ENCODE measurements at places on chromosomes 4 and X. TPM values are rescaled to one million over a fixed set of nuclear protein-coding genes. Genes with fewer than 3 reads are reported as not detected.

DNA sequence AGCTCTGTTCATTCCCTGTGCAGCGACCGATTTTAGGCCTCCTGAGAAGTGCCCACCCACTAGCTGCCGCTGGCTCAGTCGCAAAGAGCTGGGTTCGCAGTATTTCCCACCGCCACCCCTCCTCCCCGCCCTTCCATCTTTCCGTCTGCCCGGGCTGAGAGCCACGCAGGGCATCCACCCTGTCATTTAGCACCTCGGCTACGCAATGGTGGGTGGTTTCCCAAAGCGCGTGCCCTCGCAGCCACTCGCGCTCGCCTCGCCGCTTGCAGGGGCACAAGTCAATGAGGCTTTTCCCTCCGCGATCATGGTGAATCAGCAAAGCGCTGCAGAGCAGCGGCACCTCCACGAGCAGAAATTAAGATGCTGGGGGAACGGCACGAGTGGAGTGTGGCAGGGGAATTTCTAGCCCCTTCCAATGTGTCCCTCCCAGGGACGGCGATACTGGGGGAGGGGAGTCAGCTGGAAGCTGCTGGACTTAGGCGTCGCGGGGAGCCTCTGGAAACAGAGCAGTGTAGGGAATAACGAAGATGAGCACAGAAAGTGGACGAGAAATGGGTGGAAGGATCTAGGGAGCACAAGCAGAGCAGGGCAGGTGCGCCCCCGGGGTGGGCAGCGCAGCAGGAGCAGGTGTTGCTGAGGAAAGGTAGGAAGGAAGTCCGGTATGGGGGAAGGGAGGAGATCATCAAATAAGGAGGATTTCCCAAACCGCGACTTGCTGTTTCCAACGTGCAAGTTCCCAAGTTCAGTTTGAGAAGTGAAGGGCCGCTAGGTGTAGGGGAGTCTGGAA is 2.4 kb upstream of the PTCHD1 start:
- no peak for DNase-seq

DNA sequence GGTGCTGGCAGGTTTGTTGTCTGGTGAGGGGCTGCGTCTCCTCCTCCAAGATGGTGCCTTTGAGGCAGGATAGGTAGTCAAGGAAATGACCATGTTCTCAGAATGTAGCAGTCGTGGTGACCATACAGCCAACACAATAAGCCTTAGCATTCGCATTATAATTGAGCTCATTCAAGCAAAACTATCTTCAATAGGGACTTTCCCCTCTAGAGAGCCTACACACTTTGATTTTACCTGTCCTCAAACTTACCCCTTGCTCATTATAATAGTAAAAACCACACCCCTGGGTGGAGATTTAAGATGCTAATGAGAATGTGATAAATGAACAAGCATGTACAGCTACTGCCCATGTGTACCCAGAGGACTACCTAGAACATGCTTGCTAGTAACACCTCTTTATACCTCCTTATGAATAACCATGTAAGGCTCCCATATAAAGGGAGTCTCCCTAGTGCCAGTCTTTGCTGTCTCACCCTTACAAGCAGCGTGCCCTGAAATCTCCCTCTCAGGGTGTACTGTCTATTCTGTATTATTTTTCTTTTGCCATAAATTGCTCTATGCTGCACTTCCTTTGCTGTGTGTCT is 48.2 kb downstream of the FGFBP1 start:
- no peak for DNase-seq

- peak; percentile 89 for DNase-seq
These were observed 107.5 kb upstream of the ACSL4 start for GRCh38 chrX:109840585-109840984.

The CFAP47 gene
- 0.19 TPM for total RNA-seq

The IL1RAPL2 gene
- not detected for total RNA-seq

The EPHA5 gene
- 6.0 TPM for total RNA-seq

Data from SK-MEL-5 (cell line).